ENCODE measurements at places on chromosomes 7 and 10.

DNA sequence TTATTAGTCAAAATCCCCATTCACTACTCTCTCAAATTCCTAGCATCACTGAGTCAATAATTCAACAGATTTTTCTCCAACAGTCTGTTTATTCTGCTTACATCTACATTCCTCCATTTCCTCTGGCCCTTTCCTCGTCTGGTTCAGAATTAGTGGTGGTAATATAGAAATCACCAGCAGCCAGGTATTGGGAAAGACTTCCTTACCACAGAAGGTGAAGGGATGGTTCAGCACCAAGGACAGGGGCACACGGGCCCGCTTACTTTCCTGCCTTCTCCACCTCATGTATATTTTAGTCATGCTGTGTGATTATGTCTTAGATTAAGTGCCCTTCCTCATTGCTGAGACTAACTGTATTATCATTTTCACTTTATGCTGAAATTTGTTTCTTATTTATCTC, 70.4 kb upstream of the APBB1IP start:
- no peak for DNase-seq

GRCh38 chr10:96642530-96642929, 55.7 kb upstream of the TM9SF3 start:
- no peak for DNase-seq

DNA sequence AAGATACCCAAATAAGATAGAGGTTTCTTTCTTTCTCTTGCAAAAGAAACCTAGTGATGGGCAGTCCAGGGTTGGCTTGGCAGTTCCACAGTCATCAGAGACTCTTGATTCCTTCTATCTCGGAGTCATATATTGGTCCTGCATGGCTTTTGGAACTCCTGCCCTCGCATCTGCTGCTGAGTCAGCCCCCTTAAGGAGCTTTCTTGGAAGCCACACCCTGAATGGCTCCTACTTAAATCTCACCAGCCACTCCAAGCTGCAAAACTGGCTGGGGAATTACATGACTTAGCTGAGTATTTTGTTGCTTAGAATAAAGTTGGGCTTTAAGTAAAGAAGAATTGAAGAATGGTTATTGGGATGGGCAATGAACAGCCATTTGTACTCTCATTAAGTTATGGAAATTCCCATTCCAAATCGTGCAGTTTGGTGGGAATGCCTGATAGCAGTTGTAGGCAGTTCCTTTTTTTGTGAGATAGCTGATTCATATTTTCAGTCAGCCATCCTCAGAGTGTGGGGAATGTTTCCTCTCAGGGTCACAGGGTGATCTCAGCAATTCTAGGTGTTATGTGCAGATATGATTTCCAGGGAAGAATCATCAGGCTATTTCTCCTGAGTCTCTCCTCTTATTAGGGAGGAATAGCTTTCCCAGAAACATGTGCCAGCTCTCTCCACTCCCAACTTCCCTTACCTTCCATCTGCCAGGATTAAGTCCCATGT, 209.9 kb downstream of the BBS9 start:
- no peak for DNase-seq

DNA sequence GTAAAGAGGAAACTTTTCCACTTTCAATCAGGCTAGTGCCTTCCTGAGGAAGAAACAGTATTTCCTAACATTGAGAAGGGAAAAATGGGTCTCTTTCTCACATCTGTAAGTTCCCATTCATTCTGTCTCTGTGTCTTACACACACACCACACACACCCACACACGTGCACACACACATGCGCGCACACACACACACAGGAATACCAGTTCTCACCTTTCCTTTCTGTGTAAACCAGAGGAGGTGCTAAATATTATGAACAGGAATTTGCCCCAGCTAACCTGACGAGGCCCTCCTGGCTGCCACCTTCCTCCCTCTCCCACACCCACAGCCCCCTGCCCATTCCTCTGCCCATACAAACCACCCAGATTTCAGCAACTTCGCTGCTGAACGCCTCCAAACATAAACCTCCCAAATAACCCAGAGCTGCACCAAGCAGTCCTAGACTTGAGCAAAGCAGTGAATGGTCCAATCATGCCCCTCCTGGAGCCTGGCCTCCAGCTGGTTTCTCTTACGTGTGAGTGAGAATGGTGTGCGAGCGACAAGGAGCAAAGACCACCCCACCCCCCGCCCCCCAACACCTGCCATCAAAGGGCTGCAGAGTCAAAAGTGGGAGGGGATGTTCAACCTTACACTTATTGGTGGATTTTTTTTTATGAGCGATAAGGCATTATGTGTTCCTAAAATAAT, 190.5 kb downstream of the HECW1 start:
- DNase-seq = no peak

GRCh38 chr7:28474282-28474638, 61.9 kb downstream of the CREB5 start:
- no peak for DNase-seq

- no peak for DNase-seq
Measured at GRCh38 chr7:44320141-44320540, 5.3 kb downstream of the CAMK2B start.

DNA sequence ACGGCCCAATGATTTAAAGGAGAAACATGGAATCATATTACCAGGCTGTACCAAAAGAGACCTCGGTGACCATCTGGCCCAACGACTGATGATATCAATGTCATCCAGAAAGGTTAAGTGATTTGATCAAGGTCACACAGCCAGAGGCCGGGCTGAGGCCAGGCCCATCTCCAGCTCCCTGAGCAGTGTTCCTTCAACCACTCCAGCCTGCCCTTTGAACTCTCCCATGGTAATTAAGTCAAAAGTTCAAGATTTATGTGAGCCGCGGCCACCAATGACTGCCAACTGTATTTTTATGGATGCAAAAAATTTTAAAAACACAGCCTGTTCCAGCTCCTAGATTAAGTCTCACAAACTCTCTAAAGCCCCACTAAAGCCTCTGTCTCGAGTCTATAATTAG, 41.8 kb downstream of the FGFR2 start:
- no peak for DNase-seq

DNA sequence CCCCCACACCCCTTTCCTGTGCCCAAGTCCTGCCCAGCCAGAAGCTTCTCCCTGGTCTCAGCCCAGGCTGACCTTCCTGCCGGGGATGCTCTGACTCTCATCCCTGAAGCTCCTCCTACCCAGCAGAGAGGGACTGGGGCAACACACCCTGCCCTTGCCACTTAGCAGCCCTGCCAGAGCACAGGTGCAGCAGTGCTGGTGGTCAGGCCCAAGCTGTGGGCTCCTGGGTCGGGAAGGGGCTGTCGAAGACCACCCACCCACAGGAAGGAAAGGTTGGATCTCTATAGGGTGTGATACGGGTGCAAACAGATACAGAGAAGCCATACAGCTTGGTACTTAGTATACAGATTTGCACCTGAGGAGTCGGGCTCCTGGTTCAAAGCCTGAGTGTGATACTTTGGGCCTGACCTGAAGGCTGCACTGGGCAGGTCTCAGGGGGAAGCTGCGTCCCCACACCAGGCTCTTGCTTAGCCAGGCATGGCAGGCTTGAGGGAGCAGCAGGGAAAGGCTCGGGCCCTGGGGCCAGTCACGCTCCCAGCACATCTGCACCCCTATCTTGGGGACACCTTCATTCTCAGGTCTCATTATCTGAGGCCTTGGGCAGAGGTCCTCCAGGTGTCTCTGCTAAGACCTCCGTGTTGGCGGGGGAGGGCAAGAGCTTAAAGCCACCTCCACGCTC, 47.3 kb downstream of the TCERG1L start:
- DNase-seq = no peak

- no peak for DNase-seq
Measured at GRCh38 chr10:130776724-130777123, 534.8 kb downstream of the TCERG1L start.

- DNase-seq = no peak
Measured at GRCh38 chr7:2477447-2478398, 1.5 kb upstream of the GRIFIN start.

GRCh38 chr7:101764221-101764620, 53.2 kb upstream of the CUX1 start:
- DNase-seq = no peak

GRCh38 chr10:56082169-56082568, 278.9 kb downstream of the ZWINT start:
- no peak for DNase-seq

- no peak for DNase-seq
Measured at GRCh38 chr10:90175161-90175681, 473.8 kb downstream of the KIF20B start.

DNA sequence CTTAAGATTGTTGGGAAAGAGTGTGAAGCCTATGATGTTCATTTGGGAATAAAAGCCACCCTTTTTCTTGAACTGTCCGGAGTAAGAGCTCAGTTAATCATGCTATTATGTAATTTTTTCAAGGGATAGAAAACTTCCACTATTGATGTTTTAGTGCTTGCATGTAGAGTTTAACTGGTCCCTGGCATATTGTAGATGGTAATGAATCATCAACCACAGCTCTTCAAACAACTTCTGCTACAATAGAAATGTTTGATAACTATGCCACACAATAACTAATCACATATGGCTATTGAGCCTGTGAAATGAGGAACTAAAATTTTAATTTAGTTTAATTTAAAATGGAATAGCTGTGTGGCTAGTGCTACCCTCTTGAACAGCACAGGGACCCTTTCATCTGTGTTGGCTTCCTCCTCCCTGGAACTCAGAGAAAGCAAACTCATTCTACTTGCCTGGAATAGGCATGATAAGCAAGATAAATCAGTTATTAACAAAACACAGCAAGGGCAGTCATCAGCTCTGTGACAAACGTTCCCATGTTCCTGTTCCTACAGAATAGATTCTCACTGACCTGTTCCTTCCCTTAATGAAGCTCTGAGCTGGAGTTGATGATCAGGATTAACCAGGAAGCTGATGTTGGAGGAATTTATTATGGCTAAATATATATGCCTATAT, 4.9 kb upstream of the SRI start:
- DNase-seq = no peak

DNA sequence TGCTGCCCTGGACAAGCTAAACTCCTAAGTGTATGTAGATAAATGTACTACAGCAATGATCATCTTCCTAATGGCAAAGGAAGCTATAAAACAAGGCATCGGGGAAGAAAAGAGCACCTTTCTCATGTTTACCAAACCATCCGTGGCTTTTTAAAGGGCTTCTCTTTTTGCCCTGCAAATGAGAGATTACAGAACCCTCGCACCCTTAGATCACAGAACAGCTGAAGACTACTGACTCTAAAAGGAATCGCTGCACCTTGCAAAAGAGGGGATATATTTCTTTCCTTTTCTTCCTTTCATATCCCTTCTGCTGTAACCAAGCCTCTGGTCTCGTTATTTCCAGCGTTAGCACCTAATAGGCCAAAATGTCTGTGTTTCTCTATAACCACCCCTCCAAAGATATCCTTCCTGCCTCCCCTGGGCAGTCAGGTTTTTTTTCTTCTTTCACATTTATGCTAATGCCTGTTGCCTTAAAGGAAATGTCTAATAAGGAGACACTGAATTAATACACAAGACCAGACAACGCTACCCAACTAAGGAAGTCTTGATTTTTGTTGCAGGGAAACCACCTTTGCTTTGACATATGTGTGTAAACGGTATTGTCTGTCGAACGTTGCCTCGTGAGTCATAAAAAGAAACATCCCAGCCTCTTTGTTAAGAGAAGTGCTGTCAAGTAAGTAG, 10.5 kb downstream of the ST8SIA6 start:
- DNase-seq = no peak

- no peak for DNase-seq
Measured at GRCh38 chr10:91159254-91159783, 61.1 kb upstream of the PCGF5 start.

DNA sequence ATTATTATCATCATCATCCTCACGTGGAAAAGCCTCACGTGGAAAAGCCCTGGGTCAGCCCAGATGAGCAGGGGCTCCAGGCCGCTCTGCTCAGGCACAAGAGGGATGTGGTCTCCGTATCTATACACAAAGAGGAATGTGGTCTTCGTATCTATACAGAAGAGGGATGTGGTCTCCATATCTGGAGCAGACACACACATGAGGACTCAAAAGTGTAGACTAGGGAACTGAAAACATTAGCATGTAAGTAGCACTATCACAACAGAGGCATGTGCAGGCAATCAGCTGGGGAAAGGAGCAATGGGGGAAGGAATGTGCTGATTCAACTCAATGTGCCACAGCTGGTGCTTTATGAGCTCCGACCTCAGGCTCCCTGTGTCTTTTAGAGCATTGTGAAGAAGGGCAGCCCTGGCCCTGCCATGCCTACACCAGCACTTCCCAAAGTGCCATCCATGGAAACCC, 86.5 kb downstream of the PLXNA4 start:
- no peak for DNase-seq

- DNase-seq = no peak
Measured at GRCh38 chr7:99669782-99670181, 10.0 kb downstream of the CYP3A5 start.

DNA sequence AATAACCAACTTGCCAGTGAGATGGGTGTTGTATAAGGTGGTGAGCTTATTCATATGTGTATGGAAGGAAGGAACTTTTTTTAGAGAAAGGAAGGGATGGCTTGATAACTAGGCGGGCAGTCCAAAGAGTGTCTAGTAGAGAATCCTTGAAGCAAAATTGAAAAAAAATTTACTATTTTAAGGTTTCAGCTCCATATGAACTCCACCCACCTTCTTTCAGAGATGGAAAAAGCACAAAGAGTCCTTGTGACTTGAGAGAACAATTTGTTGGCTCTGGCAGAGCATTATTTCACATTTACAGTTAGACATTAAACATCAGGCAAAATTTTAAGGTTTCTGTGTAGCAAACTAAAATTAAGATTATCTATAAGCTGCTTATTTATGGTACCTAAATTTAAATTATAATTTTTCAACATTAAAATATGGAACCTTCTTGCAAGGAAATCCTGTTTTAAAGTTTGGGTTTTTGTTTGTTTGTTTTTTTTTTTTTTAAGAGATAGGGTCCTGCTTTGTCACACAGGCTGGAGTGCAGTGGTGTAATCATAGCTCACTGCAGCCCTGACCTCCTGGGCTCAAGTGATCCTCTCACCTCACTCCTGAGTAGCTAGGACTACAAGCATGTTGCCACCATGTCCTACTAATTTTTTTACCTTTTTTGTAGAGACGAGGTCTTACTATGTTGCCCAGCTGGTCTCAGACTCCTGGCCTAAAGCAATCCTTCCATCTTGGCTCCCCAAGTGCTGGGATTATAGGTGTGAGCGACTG, 12.2 kb downstream of the PTPN12 start:
- DNase-seq = no peak

DNA sequence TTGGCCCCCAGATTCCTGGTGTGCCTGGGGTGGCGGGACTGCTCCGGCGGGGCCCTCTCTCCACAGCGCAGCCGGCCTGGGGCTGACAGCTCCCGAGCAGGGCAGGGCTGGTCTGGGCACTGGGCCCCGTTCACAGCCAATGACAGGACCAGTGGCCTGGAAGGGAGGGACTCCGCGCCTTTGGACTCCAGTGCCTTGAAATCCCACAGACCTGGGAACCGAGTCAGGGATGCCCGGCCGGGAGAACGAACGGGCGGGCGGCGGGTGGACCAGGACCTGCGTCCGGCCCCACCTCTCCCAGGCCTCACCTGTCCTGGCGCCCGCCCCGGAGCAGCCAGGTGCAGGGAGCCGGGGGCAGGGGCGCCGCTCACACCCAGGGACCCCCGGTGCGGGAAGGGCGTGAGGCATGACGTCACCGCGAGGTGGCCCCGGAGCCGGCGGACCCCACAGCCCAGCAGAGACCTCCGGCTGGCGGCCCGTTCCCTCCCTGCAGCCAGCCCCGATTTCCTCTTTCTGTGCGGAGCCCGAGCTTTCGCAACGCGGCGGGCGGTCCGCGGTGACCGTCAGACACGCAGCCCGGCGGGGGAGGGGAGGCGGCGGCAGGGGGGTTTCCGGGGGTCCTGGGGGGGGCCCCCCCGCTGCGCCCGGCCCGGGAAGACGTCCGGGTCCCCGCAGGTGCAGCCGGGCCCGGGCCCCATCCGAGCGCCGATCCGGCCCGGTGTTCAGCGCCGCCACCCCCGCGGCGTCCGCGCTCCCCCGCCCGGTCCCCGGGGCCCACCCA, 743 bp downstream of the ADAP1 start:
- DNase-seq = no peak
